Stimulated activated CD4-positive, alpha-beta T cell treated with anti-CD3 and anti-CD28 coated beads, Interleukin-2, amount 100 ng/mL, for 48 hours (primary cell): ENCODE measurements at places on chromosomes 3 and 15.
A peak's percentile ranks its signal among the peaks of the same experiment; 100 is the strongest.

GRCh38 chr3:66592016-66592761, 91.4 kb upstream of the LRIG1 start:
- no peak for DNase-seq

DNA sequence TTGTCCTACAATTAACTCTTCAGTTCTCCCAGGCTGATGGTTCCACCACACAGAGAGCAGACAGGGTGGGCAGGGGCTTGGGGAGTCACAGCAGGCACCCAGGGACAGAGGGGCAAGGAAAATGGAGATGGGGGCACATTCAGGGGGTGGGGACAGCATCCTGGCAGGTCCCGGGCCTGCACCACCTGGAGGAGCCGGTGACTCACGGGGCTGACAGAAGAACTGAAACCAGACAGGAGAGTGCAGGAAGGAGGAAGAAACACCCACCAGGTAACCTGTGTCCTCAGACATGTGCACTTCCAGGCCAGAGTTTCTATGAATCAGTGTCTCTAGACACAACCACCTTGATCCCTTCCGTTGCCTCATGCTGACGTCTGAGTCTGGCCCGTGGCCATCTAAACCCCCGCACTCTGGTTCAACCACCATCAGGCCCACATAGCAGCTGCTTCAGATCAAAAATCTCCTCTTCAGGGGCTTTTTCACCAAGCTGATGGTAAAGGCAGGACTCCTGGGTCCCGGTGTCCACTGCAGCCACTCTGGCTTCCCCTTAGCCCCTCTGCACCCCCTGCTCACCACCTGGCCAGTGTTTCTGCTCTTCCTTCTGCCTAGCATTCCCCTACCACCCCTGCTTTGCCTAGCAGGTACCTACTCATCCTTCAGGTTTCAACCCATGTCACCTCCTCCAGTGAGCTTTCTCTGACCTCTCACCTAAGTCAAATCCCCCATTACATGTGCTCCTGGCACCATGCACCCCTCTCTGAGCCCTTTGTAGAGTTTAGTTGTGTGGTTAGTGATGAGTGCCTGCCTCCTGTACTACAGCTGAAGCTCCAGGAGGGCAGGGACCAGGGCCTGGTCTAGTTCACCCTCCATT, 16.5 kb upstream of the CYP11A1 start:
- no peak for DNase-seq

GRCh38 chr3:174859114-174859735, at the start of gene NAALADL2:
Gene NAALADL2 (plus strand): TSS chr3:174859334.
- DNase-seq: no peak

- DNase-seq: no peak
Measured at GRCh38 chr3:42226470-42227425, 39.2 kb downstream of the CCK start.

DNA sequence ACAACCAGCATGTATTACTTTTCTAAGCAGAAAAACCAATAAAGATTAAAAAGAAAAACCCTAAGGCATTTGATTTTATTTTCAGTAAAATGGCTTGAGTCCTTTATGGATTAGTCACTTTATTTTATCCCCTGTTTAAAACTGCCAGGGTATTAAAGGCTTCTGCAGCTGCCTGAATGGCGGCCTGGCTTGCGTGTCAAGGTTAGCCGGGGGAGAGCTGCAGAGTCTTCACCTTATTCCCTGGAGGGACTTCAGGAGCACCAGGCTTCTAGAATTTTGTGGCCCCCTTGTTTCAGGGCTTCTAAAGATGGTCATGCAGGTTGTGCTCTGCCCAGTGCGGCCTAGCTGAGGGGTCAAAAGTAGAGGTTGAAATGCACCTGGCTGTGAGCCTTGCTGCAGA, 58.0 kb upstream of the ICE2 start:
- no peak for DNase-seq

- DNase-seq: no peak
Measured at GRCh38 chr15:39340903-39341645, 239.8 kb upstream of the THBS1 start.

- no peak for DNase-seq
Measured at GRCh38 chr3:94935738-94936580, 873.1 kb downstream of the NSUN3 start.

- no peak for DNase-seq
Measured at GRCh38 chr15:28037969-28038590, 61.0 kb downstream of the OCA2 start.

GRCh38 chr3:10772271-10773161, 43.5 kb upstream of the SLC6A11 start:
- no peak for DNase-seq

- no peak for DNase-seq
Measured at GRCh38 chr3:127786353-127787070, 35.8 kb downstream of the MGLL start.

DNA sequence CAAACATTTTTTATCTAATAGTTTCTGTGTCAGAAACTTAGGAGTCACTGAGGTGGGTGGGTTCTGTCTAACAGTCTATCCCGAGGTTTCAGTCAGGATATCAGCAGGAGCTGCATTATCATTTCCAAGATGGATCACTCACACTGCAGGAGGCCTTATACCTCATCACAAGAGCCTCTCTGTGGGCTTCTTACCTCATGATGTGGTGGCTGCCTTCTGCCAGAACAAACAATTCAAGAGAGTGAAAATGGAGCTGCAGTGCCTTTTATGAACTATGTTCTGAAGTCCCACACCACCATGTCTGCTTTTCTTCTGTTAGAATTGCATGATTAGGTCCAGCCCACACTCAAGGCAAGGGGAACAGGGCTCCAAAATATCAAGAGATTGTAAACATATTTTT, 27.9 kb downstream of the RFX7 start:
- DNase-seq: no peak

GRCh38 chr3:111884411-111885018, 25.4 kb downstream of the PHLDB2 start:
- DNase-seq: no peak

- DNase-seq: no peak
Measured at GRCh38 chr3:143071776-143072175, 47.8 kb upstream of the CHST2 start.

DNA sequence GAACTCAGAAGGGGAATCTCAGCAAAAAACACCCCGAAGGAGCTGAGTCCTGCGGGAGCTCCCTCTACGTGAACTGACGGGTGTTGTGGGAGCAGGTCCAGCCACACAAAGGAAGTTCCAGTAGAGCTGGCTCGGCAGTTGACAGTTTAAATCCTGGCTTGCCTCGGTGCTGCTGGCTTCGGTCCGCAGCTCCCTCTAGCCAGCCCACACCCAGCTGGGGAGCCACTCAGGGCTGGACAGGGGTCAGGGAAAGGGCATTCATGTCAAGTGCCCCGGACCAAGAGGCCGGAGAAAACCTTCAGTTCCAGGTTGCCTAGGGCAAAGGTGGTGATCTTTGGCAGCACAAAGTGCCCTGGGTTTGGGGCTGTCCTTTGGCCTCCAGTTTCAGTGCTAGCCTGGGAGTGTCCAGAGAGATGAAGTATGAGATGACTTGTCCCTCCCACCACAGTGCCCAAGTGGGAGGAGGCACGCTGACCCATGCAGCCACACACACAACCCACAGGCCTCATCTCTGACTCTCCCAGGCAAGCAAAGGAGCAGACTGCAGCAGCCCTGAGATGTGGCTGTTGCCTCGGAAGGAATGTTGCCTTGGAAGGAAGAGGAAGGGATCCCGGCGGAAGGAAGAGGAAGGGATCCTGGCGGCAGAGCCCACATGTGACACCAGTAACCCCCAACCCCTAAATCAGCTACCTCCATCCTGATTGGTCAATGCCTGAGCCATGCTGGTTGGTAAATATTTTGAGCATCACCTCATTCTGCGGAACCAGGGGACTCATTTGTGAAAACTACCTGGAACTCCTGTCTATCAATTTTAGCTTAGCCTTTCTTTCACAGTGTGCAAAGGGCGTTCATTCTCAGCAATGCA, 13.9 kb upstream of the ANPEP start:
- DNase-seq: no peak

DNA sequence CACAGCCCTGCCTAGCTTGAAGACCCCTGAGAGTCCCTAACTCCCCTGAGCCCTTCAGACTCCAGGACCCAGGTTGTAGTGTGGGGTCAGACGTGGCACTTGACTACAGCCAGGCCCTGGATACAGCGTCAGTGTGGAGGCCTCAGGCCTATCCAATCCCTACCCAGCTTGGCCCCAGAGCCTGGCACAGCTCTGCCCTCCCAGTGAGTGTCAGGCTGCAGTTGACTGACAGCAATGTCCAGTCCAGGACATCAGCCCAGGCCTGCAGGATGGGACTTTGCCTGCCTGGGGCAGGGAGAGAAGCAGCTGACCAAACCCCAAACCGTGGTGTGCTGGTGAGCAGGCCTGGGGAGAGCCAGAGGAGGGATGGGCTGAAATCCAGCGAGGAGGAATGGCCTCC, 27.3 kb downstream of the KLF13 start:
- no peak for DNase-seq

DNA sequence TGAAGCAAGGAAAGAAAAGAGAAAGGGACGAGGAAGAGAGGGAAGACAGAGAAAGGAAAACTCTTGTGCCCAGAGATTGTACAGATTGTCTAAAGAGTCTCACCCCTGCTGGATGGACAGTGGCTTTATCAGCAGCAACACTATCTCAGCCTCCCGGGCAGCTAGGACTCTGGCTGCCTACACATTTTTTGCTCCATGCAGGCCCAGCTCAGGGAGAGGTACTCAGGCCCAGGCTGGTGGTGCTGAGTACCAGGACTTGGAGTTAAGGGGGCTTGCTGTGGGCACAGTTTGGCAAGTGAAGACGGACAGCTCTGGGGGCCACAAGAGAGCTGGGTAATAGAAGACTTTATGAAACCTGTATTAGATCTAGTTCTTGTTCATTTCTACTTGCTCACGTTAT, 19.1 kb upstream of the RHCG start:
- DNase-seq: no peak

- no peak for DNase-seq
Measured at GRCh38 chr3:65402597-65402996, 636.1 kb downstream of the MAGI1 start.

DNA sequence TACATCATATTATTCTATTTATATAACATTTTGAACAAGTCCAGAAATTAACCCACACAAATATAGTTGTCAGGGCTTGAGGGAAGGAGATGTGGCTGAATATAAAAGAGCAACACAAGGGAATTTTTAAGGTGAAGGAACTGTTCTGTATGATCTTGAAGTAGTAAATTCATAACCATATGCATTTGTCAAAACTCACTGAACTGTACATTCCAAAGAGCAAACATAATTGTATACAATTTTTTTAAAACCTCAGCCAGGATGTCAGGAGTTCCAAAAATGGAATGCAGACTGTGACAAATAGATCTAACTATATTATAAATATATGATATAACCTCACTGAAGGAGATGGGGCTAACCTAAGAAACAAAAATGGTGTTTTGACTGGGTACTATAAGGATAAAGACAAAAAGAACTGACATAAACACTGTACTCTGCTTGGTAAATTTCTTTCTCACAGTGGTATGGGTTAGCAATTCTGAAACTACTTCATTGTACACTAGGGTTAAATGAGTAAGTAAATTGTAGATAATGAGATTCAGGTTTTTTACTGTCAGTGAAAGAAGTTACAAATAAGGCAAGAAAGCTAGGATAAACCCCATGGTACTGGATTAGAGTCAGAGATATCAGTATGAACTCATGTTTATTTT, 14.4 kb downstream of the GOLGB1 start:
- no peak for DNase-seq

GRCh38 chr3:127954640-127955039, 39.6 kb downstream of the KBTBD12 start:
- DNase-seq: no peak

GRCh38 chr3:190877925-190878324, 15.4 kb upstream of the GMNC start:
- no peak for DNase-seq

- peak; percentile 55 for DNase-seq
Measured at GRCh38 chr15:51776952-51777569, 25.7 kb downstream of the TMOD2 start.

DNA sequence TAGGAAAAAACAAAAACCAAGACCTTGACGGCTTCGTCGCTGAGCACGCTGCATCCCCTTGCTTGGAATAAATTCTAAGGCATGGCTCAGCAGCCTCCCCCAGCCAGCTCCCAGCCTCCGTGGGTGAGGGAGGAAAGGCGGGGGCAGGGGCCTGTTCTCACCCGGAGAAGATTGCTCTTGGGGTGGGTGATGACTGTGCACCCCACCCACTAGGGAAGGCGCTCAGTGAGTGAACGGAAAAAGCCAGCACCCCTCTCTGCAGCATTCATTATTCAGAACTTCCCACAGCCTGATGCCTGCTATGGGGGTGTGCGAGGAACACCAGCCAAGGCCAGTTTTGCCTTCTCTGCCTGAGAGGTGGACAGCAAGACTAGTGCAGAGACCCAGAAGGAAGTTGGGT, 19.3 kb upstream of the NTRK3 start:
- no peak for DNase-seq

DNA sequence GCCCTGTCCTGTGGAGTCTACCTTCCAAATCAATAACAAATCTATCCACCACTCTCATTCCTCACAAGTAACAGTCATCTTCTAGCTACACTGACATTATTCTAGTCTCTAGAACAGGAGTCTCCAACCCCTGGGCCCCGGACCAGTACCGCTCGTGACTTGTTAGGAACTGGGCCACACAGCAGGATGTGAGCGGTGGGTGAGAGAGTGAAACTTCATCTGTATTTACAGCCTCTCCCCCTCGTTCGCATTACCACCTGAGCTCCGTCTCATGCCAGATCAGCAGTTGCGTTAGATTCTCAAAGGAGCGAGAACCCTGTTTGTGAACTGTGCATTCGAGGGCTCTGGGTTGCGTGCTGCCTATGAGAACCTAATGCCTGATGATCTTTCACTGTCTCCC, 31.9 kb downstream of the ROBO2 start:
- no peak for DNase-seq

GRCh38 chr3:14879211-14879874, 60.6 kb downstream of the FGD5 start:
- no peak for DNase-seq

DNA sequence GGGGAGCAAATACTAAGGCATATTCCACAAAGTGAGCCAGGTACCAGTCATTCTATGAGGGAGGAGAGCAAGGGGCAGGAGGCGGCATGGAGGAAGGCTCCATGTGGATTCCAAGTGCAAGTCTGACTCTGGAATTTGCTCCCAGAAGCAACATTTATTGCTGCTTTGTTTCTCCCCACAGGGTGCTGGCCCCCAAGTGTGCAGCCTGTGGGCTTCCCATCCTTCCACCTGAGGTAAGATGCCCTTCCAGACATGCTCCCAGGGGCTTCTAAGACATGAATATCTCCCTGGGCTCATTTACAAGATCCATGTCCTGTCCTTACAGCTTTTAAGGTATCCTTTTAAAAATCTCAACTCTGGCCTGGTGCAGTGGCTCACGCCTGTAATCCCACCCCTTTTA, 15.9 kb upstream of the SACM1L start:
- DNase-seq: no peak

- no peak for DNase-seq
Measured at GRCh38 chr15:85563731-85564130, 183.3 kb downstream of the AKAP13 start.

DNA sequence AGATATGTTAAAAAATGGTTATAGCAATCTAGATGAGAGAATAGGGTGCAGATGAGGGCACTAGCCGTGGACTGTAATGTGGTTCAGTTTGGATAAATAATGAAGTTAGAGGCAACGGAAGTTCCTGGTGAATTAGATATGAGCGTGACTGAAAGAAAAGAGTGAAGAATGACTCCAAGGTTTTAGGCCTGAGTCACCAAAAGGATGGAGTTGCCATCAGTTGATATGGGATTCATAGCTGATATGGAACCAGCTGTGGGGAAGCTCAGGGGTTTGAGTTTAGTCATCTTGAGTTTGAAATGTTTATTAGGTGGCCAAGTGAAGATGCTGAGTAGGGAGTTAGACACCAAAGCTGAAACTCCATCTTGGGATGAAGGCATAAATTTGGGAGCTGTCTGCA, 66.2 kb downstream of the SSR3 start:
- no peak for DNase-seq
